Posterior cingulate gyrus (tissue), 11 donors: ENCODE measurements at places on chromosomes 16 and 17.
A peak's percentile ranks its signal among the peaks of the same experiment; 100 is the strongest.

GRCh38 chr17:42027590-42027889 lies 7.7 kb downstream of the NKIRAS2 start:
- no peak for DNase-seq

GRCh38 chr17:44795421-44795820 lies 34.7 kb downstream of the GJC1 start:
- DNase-seq: no peak

DNA sequence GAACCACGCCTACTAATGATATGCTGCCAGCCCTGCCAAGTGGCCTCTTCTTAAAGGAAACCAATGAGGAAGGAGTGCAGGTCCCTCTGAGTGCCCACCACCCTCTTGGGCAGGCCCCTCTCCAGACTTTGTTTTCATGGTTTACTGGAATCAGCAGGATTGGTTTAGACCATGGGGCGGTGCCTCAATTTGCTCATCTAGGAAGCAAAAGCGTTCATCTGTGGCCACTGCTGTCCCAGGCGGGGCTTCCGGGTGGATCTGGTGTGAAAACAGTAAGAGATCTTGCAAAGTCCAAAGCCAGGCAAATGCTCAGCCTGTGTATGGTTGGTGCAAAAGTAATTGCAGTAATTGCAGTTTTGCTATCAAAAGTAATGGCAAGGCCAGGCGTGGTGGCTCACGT lies 71.3 kb downstream of the AMFR start:
- DNase-seq: no peak

DNA sequence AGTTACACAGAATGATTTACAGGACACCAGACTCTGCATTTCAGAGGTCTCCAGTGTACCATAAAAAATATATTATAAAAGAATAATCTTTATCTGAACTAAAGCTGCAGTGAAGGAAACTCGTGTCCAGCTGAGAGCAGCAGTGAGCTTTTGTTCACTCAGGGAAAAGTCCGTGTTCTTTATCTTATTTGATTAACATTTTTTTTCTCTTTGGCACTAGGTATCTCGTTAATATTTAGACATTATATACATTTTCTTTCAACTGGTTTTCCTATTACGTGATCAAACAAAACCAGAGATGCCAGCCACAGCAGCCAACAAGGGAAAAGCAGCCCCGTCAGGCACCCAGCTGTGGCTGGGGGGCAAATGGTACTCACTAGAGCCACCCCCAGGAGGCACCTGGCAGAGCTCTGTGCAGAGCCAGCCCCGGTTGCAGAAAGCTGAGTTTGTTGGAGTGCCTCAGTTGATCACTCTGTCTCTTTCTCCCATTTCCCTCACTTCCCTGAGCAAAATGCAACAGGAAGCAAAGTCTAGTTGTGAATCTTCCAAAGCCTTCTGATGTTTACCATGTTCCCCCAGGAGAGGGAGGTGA lies 1.1 kb upstream of the HS3ST4 start:
- DNase-seq: no peak

DNA sequence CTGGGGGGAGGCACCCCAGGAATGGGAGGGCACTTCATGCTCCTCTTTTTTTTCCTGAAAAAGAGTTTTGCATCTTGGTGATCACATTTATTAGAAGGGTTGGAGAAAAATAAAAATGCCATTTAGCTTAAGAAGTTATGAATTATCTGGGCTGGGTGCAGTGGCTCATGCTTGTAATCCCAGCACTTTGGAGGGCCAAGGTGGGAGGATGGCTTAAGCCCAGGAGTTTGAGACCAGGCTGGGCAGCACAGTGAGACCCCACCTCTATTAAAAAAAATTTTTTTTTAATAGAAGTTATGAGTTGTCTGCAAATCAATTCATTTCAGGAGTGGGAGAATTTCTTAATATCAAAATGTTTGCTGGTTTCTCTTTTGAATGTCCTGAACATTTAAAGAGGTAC lies 103.4 kb downstream of the SNX11 start:
- no peak for DNase-seq

- no peak for DNase-seq
Measured at GRCh38 chr16:75075688-75076268, 40.8 kb downstream of the LDHD start.

DNA sequence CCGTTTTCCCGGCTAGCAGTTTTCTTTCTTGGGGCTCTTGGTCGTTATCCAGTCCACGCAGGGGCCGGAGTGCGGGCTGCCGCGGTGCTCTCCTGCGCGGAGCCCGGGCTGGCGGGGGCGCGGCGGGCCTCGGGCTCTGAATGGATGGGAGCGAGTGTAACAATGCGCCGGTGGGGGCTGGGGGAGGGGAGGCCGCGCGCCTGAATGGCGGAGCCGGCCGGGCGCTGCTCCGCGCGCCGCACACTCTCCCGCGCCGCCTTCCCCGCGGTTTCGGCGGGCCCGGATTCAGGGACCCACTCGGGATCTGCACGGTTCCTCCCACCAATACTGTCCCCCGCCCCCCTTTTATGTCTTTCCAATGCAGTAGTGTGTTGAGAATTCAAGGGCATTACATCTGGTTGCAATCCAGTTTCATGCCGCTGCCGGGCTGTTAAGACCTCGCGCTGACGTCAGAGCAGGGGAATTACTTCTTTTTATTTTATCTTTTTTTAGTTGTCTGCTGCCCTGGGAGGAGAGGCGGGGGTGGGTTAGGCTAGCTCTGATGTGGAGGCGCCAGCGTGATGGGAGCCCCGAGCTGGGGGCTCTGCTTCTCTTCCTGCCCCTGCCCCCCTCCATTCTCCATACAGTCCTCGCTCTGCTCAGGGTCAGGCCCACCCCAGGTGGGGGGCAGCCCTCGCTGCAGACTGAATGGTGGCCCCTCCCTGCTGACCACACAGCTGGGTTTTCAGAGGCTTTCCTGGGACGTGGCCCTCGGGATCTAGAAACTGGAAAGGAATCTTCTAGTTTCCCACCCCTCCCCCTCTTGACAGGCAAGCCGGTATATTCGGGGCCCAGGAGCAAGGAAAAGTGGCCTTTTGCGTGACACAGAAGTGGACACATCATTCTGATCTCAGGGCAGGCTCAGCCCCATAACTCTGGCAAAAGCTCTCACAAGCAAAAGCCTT lies 1.8 kb downstream of the RAI1 start:
- DNase-seq: peak; percentile 80

DNA sequence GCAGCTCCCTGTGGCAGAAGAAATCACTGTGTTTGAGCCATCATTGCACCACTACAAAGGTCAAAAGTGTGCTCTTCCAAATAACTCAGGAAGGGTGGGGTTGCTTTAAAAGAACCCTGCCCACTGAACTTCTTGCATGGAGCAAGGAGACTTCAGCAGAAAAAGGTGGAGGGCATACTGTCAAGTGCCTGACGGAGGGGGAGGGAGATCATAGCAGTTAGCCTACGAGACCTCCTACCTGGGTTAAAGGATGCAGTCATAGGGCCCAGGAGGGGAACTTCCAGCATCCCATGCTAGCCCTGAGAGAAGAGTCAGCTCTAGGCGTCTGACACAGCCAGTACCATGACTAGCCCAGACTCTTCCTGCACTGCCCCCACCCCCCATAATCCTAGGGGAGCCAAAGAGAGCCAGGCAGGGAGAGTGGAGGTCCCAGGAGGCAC lies 45.3 kb upstream of the MSI2 start:
- DNase-seq: no peak

GRCh38 chr16:85465328-85466303 lies 147.5 kb upstream of the GSE1 start:
- DNase-seq: no peak

DNA sequence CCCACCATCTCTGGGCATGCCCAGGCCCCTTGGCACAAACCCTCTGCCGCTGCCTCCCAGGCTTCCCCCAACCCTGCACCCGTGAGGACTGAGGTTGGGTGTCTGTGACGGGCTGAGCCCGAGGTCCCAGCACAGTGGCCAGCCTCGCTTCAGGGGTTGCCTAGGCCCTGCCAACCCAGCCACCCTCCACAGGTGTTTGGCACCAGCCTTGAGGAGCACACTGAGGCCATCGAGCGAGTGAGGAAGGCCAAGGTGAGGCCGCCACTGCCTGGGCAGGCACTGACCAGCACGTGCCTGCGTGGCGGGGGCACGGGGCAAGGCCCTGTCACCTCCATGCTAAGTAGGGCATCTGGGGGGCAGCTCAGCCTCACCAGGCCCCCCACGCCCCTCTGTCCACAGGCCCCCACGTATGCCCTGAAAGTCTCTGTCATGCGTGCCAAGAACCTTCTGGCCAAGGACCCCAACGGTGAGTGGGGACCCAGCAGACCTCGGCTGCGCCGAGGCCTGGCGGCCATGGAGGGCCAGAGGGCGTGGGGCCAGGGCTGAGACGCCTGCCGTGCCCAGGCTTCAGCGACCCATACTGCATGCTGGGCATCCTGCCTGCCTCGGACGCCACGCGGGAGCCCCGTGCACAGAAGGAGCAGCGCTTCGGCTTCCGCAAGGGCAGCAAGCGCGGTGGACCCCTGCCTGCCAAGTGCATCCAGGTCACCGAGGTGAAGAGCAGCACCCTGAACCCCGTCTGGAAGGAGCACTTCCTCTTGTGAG lies 7.5 kb downstream of the BAIAP3 start:
- no peak for DNase-seq

GRCh38 chr16:22098405-22099255 lies 6.3 kb downstream of the VWA3A start:
- no peak for DNase-seq

- DNase-seq: no peak
Measured at GRCh38 chr17:76868669-76869495, 678 bp downstream of the MGAT5B start.

DNA sequence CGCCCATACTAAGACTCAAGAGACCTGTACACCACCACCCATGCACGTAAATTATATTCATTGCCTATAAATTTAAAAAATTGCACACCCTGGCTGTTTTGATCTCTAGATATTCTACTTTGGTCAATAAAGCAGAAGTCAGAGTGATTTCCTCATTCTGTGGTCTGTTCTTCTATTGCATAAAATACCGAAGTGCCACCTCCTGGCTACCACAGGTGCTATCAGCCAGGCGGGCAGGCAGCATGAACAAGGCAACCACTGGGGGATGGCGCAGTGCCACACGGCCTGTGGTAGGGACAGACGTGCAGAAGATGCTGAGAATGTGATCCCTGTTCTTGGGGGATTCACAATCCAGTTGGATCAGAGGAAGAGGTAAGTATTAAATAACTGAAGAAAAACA lies 122.3 kb downstream of the CDK5R1 start:
- no peak for DNase-seq

DNA sequence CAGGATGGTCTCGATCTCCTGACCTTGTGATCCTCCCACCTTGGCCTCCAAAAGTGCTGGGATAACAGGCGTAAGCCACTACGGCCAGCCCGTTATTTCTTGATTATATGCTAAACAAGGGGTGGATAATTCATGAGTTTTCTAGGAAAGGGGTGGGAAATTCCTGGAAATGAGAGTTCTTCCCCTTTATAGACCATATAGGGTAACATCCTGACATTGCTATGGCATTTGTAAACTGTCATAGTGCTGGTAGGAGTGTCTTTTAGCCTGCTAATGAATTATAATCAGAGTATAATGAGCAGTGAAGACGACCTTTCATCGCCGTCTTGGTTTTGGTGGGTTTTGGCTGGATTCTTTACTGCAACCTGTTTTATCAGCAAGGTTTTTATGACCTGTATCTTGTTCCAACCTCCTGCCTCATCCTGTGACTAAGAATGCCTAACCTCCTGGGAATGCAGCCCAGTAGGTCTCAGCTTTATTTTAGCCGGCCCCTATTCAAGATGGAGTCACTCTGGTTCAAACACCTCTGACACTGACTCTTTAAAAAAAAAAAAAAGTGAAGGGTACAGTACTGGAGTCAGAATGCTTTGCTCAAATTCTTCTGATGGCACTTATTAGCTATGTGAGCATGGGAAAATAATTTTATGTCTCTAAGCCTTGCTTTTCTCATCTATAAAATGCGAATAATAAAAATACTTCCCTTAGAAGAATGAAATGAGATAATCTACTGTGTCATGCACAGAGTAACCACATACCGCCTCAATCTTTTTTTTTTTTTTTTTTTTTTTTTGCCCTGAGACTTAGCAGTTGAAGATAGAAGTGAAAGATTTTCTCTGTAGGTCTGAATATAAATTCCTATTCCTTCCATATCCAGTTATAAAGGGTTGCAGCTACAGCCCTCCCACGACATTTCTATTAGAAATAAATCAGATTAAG lies 5.1 kb upstream of the CALCOCO2 start:
- DNase-seq: no peak

DNA sequence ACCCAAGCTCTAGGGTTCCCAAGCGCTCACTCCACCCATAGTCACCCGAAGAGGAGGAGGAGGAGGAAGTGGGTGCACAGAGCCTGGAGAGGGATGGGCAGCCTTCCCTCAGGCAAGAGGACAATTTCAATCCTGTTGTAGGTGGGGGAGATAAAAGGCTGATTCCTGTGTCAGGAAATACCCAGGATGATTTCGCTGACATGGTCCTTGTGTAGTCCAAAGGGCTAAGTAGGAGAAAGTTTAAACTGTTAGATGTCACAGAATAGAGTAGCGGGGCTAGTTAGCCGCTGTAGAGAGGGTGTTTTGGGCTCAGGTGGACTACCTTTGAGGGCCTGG lies 1.3 kb upstream of the EXOC7 start:
- DNase-seq: no peak

- DNase-seq: no peak
Measured at GRCh38 chr16:30011714-30012504, 1.1 kb upstream of the DOC2A start.

DNA sequence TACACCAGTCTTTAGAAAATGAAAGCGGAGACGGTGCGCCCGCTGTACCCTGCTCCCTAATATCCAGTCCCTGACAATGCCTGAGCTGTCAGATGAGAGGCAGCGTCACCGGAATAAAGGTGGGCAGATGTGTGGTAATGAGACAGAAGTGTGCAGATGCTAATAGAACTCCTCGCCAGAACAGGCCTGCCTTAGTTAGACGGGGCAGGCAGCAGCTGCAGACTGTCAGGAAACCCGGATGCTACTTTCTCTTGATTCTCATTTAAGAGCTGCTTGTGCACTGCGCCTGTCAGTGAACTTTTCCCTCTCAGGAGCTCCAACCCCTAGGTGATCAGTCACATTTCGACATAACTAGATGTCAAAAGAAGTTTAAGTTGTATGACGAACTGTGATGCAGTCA lies 221.8 kb upstream of the IRX3 start:
- no peak for DNase-seq

DNA sequence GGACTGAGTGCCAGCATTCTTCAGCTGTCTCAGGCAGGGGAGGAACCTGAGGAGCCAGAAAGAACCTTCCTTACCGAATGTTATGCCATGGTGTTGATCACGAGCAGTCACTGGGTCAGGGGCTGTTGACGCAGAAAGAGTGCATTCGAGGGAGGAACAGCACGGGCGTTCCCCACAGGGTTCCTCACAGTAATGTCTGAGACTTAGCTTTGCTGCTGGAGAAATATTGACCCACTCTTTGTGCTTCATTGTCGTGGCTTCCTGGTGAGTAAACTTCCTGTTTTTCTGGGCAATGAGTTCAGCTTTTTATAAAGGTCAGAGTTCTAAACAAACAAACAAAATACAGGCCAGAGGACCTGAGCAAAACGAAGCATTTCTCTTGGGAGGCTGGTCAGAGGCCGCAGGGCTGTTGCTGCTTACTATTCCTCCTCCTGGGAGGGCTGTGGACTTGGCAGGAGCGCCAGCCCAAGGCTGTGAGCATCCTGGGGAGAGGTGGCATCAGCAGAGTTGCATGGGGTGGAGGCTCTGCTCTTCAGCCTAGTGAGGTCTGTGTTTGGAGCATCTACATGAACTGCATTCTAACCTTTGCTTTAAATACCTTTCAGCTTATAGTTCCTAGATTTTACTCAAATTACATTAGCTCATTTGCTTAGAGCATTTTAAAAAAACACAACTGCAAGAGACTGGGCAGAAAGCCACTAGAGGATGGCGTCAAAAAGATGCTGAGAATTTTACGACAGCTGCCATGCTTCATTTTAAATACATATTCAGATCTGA lies 143.1 kb upstream of the CACNG5 start:
- DNase-seq: no peak

GRCh38 chr16:77963185-77964044 lies 58.9 kb upstream of the CLEC3A start:
- no peak for DNase-seq
